ENCODE measurements at places on chromosomes 12 and 14.

DNA sequence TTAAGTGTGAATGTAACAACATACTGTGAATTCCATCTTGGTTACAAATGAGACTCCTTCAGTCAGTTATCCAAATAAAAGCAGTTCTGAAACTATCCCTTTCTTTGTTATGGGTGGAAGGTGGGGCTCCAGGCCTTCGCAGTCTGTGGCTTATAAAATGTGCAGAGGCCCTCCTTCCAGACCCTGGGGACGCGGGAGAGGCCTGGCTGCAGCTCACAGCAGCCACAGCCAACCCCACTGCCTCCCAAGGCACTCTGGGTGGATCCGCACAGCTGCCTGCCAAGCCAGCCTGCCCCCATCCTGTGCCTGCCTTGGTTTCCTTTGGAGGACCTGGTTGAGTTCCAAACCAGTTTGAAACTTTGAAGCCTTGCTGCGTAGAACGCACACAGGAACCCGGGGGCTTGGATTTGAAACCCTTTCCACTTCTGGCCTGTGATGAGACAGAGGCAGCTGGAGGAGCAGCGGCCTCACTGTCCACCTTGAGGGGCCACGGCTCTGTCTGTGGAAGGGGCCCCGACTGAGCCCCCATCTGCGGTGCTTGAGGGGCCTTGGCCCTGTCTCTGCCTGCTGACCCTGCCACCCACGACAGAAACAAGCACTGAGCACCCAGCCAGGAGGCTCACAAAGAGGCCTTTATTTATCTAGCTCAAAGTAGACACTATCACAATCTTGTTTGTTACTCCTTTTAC lies 30.4 kb downstream of the CCNK start:
- DNase-seq, result no peak

DNA sequence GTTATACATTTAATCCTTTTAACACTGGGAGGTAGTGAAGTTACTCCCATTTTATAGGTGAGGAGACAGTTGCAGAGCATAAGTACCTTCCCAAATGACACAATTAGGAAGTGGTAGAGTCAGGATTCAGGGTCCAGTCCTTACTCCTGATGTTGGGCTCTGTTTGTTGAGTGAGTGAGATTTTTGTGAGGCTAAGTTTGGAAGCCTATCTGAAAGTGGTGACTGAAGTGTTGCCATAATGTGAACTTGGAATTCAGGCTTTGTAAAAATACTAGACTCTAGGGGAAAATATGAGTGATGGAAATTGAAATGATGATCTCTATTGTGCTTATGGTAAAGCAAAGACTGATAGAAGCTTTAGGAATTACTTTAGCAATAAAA lies 2.2 kb downstream of the NUDT4 start:
- DNase-seq, result no peak

- DNase-seq, result no peak
Observed at GRCh38 chr12:63989301-63989845, 144.9 kb downstream of the SRGAP1 start.

- DNase-seq, result no peak
Observed at GRCh38 chr12:131222329-131223139, 268.8 kb downstream of the ADGRD1 start.

DNA sequence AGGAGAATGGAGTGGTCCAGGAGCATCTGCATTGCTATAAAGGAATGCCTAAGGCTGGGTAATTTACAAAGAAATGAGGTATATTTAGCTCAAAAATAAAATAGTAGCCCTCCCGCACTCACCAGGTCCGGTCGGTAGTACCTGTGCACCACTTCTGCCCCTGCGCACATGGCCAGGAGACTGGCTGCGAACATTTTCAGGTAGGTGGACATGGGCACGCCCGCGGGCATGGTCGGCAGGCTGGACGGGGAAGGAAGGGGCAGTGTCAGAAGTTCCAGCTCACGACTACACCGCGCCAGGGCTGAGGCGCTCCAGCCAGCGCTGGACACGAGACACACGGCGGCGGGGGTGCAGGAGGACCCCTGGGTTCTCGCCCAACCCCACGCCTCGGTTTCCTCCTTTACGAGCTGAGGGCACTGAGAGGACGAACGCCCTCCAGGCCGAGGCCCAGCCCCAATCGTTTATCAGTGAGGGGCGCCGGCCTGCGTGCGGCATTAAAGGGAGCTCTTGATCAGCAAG lies 9.1 kb upstream of the TDG start:
- DNase-seq, result peak; percentile 18

Data from urothelium cell line (cell line).